ENCODE measurements at places on chromosomes 5 and 9.

GRCh38 chr5:168713051-168713450 is 133.9 kb upstream of the PANK3 start:
- DNase-seq = no peak

- DNase-seq = no peak
These were observed 257.1 kb downstream of the FBXL7 start for GRCh38 chr5:15757103-15757502.

DNA sequence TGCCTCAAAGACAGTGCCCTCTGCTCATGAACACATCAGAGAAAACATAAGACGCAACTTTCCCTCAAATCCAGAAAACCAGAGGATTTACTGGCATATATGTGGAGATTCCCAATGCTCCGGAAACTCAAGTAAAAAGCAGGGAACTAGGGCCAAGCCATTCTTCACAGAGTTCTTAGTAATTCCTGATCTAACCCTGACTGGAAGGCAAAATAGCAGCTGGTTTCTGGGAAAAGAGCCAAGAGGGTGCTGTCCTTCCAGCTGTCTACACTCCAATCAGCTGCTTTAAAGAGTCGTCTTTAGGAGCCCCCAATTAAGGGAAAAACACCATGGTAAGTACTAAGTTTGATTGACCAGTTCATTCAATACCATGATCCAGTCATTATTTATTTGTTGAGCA is 49.6 kb downstream of the GNA14 start:
- no peak for DNase-seq

- no peak for DNase-seq
These were observed 241.6 kb upstream of the CD180 start for GRCh38 chr5:67437905-67438845.

DNA sequence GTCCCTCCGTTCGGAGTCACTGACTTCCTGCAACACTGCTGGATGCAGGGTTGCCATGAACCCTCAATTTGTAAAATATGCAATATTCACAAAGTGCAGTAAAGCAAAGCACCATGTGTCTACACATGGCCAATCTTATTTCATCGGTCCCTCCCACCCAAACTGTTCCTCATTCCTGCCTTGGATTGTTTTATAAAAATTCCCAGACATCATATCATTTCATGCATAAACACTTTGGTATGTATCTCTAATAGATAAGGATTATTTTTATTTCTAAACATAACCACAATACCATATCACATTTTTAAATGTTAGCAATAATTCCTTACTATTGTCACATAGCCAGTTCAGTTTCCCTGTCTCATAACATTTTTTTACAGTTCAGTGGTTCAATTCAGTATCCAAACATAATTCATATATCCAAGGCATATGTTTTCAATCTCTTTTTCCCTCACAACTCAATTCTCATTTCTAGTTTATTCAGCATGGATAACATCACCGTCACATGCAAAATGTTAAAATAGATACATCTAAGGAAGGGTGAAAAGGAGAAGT is 82.0 kb upstream of the PCAT7 start:
- no peak for DNase-seq

DNA sequence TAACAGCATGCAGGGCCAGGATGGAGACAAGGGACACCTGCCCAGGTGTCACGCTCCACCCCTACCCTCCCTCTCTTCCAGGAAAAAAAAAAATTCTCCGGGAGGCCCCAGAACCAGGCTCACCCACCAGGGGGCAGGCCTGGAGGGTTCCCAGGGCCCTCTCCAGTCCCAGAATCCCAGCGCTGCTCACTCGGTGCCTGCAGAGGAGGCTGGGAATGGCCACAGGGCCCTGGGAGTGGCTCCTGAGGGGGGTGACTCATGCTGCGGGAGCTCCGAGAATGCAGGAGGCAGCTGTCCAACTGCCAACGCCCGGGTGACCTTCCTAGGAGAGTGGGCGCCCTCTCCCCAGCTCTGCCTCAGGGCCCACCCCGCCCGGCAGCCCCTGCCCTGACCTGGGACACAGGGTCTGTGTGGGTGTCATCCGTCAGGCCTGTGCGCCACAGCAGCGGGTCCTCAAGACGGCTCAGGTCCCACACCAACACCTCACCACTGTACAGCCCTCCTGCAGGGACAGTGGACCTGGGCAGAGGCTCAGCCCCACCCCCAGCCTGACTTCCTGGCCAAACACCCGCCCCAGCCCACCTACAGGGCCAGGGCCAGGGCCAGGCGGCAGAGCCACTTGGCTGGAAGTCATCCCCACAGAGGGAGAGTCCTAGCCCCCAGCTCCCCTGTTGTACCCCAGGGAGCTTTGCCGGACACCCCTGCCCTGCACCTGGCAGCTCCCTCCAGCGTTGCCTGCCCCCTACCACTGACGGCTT is 21.2 kb downstream of the DYNC2I2 start:
- no peak for DNase-seq

GRCh38 chr5:19175776-19176570 is 812.0 kb downstream of the CDH18 start:
- no peak for DNase-seq

GRCh38 chr5:169702693-169703481 is 65.8 kb downstream of the DOCK2 start:
- peak; percentile 3 for DNase-seq

DNA sequence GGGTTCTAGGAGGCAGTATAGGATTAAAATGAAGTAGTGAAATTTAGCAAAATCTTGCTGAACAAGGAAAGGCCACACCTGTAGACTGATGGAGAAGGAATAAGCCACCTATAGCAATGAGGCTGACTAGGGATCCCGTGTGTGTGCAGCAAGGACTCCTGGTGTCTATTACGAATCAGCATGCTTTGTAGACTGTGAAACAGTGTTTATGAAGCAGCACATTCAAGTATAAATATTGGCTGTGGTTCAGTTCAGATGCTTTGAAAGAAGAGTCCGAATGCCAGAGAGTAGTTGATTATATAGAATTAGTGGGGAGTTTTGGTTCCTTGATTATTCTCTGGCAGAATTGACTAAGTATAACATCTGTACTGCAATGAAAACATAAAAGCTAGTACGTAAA is 41.8 kb downstream of the CAST start:
- DNase-seq = no peak

- no peak for DNase-seq
These were observed 3.0 kb downstream of the NUDT2 start for GRCh38 chr9:34332076-34332964.

GRCh38 chr9:134724912-134725604 is 83.5 kb downstream of the COL5A1 start:
- no peak for DNase-seq

DNA sequence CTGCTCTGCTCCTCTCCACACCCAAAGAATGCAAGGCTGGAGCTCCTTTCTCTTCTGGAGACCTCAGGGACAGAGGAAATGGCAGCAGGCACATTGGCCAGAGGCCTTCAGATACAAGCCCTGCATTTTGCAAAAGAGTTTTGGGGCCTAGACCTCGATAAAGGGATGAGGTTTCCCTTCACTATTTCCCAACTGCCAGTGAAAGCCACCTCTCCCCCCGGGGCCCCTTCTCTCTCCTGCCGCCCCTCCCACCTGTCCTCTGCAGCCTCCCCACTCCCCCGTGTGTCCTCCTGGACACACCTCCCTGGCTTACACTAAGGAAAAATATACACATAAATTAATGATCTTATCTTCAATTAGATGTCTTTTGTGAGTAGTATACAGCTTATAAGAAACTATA is 21.3 kb upstream of the LMNB1 start:
- no peak for DNase-seq

- no peak for DNase-seq
These were observed 216.2 kb upstream of the ACTBL2 start for GRCh38 chr5:57698802-57699201.

DNA sequence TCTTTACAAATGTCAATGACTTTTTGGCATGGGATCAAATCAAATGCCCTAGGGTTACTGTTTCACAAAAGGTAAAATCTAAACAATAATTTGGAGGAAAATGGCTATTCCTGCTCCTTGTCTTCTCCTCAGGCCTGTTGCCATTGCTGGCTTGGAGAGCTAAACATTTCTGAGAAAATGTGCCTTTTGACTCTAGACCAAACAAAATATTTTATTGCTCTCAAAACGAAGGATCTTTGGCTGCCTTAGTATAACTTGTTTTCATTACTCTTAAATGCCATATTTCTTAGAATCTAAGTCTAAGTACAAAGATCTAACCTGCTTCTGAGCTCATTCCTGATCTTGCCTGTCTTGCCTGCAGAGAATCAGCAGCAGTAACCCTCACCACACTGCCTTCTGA is 116.6 kb downstream of the MUSK start:
- no peak for DNase-seq

All from stimulated activated CD4-positive, alpha-beta T cell treated with anti-CD3 and anti-CD28 coated beads, Interleukin-12 subunit alpha, Interleukin-12 subunit beta, amount 100 ng/mL, for 48 hours (primary cell).